ENCODE measurements at places on chromosomes 3 and 15.

- DNase-seq = no peak
Observed at GRCh38 chr3:180073561-180073960, 36.8 kb upstream of the PEX5L start.

DNA sequence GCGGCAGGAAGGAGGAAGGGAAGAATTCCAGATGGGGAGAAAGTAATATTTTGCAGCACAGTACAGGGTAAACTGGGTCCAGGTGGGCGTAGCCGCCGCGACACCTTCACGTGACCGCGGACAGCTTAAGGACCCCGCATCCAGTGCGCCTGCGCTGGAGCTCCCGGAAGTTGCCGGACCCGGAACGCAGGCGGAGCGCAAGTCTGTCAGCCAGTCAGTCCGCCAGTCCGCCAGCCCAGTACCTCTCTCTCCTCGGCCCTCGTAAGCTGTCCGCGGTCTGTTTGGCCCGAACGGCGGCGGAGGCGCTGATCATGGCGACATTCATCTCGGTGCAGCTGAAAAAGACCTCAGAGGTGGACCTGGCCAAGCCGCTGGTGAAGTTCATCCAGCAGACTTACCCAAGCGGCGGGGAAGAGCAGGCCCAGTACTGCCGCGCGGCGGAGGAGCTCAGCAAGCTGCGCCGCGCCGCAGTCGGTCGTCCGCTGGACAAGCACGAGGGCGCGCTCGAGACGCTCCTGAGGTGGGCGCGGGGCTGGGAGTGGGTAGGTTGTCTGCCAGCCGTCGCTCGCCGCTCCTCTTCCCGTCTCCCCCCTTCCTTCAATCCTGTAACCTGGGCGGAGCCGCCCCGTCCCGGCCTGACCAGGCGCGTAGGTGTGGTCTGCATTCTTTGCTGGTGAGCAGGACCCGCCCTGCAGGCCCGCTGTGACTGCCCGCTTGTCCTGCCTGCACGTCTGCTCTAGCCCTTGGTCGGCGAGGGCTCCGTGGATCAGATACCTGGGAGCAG is at the start of gene PDCD6IP:
Gene PDCD6IP, plus strand, starts transcription at position 213 of the 784 bp plus-strand sequence. Its CDS starts 99 bp downstream, at position 312.
- peak; percentile 93 for DNase-seq

GRCh38 chr3:28399206-28399605 is 50.6 kb upstream of the AZI2 start:
- no peak for DNase-seq

GRCh38 chr15:69529961-69530633 is 77.5 kb downstream of the RPLP1 start:
- DNase-seq = no peak

GRCh38 chr3:64049136-64049535 is 25.8 kb upstream of the PSMD6 start:
- no peak for DNase-seq

DNA sequence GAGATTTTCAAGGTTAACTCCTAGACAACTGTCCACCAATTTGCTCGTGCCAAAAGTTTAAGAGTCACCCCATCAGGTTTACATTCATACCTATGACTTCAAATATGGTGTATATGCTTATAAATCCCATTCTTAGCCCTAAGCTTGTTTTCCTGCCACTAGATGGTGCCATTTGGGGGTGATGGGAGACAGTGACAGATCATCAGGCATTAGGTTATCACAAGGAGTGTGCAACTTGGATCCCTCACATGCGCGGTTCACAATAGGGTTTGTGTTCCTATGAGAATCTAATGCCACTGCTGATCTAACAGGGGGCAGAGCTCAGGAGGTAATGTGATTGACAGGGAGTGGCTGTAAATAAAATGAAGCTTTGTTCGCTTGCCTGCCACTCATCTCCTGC is 182.7 kb downstream of the CNTN6 start:
- DNase-seq = peak; percentile 2

GRCh38 chr3:24640330-24640877 is 145.8 kb upstream of the THRB start:
- no peak for DNase-seq

DNA sequence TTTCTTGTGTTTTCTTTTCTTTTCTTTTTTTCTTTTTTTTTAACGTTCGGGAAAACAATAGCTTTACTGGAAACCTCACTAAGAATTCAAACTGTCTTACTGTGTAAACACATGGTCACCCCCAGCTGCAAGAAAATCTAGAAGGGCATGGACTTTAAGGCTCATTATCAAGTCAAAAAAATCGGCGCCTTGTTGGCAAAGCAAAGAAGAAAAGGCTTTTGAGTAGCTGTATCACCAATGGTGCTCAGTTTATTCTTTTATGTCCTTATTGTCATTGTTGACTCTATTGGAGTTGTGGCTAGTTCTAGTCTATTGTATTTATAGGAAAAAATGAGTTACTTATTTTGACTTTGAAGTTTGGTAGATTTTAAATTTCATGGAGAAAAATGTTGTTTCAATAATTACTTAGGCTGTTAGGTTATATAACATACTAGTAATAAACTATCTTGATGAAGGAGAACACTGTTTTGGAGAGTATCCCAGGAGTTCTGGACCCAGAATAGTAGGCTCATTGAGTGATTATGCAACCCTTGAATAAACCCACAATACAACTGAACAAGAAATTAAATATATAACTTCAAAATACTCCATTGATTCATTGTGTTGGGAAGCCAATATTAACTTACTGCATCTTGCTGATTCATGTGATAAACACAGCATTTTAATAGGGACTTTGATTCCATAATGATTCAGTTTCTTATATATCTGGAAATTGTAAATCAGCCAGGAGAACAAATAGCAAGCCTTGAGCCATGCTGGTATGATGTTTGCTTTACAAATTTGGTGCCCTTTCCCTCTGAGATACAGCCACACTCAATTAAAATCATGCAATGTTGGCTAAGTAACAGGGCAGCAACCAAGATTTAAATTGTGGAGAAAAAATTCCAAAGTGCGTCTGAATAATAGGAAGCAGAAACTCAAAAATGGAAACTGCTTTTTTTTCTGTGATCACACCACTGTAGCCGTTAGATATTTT is 27.8 kb upstream of the GOLIM4 start:
- DNase-seq = no peak

DNA sequence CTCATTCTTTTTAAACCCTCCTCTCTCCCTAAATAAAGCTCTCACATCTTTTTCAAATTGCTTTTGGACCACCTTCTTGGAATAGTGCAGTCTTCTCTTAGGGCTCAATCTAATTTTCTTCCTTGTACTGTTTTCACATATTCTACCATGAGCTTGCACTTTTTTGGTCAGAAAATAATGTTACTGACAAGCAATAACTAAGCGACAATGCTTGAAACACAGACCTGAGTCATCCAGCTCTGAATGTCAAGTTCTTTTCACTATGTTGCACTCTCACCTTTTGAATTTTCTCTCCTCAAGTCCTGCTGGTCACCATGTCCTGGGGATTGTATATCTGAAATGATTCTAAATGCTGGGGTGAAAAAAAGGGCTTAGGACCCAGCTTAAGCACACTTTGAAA is 8.9 kb downstream of the TNFAIP8L3 start:
- no peak for DNase-seq

GRCh38 chr15:61994216-61994615 is 66.0 kb downstream of the VPS13C start:
- no peak for DNase-seq

GRCh38 chr3:63911873-63912767 is at the start of gene SCAANT1:
Gene SCAANT1, minus strand, starts transcription at chr3:63912383.
- DNase-seq = peak; percentile 79

- DNase-seq = no peak
Observed at GRCh38 chr3:44939581-44940036, 36.4 kb downstream of the ZDHHC3 start.
